HS-5 (cell line): ENCODE measurements at places on chromosomes 6 and 20.

- DNase-seq = peak; percentile 95
Observed at GRCh38 chr6:125779924-125780539, 10.7 kb upstream of the NCOA7 start.

GRCh38 chr6:7143476-7143974 is 35.8 kb downstream of the RREB1 start:
- no peak for DNase-seq

GRCh38 chr20:1144401-1145172 is 26.2 kb downstream of the PSMF1 start:
- DNase-seq = no peak

GRCh38 chr20:21762646-21763045 is 57.2 kb downstream of the PAX1 start:
- no peak for DNase-seq

DNA sequence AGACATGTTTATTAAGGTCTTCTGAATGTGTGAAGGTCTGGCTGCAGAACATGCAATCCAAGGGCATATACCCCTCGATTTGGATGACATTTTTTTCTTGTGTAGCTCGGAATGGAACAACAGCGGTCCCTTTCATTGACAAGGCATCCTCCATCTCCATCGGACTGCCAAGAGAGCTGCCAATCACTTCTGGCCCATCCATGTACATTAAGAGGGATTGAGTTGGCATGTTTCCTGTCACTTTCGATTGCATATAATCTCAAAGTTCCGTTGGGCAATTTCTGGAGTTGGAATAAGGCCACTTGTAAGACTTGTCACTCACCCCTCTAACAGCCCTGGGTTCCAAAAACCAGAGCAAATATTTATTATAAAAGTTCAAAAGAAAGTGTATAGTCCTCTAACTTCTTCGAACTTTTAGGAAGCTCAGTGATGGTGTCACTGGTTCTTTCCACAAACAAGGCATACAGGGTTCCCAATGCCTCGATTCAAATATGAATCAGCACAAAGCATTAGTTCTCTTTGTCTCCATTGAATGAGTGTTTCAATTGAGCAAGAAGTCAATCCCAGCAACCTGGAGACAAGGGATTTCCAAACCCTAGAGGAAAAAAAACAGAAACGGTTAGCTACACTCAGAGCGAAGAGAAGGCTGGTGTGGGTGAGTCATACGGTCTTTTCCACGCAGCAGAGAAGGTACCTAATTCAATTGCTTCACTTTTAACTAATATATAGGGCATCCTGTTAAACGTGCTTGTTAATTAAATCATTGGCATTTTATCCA is 10.9 kb downstream of the ZNF217 start:
- peak; percentile 100 for DNase-seq

GRCh38 chr6:41073968-41074691 is 1.4 kb downstream of the NFYA start:
- no peak for DNase-seq

DNA sequence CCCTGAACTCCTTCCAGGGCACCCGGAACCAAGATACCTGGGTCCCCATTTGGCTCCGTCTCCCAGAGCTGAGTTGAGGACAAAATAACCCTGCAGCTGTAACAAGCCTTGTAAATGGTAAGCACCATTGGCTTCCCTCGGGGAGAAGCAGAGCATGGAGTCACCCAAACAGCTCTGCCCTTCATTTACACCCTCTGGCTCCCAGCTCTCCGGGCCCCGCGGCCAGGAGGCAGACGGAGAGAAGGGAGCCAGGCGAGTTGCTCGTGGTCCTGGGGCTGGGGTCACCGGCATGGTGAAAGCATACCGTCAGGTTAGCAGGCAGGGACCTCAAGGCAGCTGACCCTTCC is 2.1 kb downstream of the TFEB start:
- no peak for DNase-seq

DNA sequence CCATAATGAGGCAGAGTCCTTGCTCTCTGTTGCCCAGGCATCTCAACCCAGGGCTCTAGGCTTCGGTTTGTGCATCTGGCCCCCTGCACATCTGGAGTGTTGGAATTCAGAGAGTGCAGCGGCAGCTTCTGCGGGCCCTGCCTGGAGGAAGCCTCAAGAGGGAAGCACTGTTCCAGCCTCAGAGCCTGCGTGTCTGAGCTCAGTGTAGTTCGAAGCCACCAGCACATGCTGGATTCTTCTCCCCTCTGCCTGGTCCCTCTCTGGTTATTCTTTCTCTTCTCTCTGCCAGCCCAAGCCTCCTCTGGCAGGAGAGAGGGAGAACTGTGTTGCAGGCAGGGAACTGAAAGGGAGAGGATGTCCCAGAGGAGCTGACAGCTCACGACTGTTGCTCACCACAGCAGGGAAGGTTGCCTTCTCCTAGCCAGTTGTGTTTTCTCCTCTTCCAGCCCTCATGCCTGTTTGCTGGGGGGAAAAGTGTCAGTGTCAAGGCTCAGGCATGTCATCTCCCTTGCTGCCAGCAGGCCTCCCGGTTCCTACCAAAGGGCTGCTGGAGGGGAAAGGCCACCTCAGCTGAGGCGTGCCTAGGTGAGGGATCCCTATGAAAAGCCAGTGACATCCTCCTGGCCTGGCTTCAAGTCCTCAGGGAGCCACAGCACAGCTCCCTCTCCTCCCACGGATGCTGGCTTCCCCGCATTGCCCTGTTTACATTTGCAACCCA is 126.0 kb upstream of the LRFN2 start:
- no peak for DNase-seq

- DNase-seq = peak; percentile 84
Observed at GRCh38 chr6:56840467-56841380, 114.2 kb upstream of the BEND6 start.

DNA sequence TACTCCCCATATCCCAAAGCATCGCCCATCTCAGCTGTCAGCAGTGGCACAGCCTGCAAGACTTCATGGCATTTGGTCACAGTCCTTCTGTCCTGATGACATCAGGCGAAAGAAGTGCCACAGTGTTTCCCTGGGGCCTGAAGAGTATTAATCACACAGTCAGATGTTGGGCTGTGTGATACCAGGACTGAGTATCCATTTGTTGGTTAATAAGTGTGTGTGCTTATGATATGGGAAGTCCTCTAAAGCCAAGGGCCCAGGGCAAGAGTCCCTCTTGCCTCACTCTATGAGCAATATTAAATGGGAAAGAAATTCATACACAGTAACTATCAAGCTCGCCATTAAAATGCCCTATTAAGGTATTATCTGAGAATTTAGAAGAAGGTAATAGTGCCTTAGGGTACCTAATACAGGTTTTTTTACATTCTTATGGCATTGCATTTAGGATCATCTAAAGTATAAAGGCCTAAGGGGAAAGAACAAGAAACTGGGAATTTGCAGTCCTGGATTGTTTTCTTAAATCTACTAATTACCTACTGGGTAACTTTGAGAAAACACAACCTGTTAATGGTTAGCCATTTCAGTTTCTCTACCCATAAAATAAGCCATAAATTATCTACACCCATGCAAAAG is 204.1 kb upstream of the PREP start:
- no peak for DNase-seq

DNA sequence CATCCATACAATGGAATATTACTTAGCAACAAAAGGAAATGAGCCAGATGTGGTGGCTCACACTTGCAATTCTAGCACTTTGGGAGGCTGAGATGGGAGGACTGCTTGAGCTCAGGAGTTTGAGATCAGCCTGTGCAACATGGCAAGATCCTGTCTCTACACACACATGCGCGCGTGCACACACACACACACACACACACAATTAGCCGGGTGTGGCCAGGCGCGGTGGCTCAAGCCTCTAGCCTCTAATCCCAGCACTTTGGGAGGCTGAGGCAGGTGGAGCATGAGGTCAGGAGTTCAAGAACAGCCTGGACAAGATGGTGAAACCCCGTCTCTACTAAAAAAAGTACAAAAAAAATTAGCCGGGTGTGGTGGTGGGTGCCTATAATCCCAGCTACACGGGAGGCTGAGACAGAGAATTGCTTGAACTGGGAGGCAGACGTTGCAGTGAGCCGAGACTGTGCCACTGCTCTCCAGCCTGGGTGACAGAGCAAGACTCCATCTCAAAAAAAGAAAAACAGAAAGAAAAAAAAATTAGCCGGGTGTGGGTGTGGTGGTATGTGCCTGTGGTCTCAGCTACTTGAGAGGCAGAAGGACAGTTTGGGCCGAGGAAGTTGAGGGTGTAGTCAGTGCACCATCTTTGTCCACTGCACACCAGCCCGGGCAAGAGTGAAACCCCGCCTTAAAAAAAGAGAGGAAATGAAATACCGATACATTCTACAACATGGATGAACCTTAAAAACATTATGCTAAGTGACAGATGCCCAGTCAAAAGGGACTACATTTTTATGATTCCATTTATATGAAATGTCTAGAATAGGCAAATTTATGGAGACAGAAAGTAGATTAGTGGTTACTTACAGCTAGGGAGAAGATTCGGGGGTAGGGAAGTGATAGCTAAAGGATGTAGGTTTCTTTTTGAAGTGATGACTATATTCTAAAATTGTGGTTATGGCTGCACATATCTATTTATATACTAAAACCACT is 52.5 kb downstream of the RBL1 start:
- peak; percentile 42 for DNase-seq

DNA sequence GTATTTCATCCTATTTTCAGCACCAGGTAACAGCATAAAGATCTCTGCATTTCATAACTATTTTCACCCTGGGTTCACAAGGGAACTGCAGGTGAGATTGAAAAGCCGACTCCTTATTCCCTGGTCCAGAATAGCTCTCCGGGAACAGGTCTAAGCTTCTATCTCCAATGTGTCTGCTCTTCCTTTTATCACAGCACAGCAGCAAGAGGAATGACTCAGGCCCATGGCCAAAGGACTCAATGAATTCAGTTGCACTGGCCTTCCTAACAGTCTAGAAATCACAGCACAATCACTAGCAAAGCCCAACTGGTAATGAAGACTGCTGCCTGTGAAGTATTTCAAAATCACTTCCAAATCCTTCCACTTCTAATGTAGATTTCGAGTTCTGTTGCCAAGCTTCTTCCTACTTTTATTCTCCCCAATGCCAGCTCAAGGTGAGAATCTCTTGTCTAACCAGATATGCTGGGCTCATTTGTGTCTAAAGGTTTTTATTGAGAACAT is 30.7 kb downstream of the HMGN3 start:
- DNase-seq = no peak

- DNase-seq = no peak
Observed at GRCh38 chr6:16730738-16731477, 30.4 kb downstream of the ATXN1 start.

DNA sequence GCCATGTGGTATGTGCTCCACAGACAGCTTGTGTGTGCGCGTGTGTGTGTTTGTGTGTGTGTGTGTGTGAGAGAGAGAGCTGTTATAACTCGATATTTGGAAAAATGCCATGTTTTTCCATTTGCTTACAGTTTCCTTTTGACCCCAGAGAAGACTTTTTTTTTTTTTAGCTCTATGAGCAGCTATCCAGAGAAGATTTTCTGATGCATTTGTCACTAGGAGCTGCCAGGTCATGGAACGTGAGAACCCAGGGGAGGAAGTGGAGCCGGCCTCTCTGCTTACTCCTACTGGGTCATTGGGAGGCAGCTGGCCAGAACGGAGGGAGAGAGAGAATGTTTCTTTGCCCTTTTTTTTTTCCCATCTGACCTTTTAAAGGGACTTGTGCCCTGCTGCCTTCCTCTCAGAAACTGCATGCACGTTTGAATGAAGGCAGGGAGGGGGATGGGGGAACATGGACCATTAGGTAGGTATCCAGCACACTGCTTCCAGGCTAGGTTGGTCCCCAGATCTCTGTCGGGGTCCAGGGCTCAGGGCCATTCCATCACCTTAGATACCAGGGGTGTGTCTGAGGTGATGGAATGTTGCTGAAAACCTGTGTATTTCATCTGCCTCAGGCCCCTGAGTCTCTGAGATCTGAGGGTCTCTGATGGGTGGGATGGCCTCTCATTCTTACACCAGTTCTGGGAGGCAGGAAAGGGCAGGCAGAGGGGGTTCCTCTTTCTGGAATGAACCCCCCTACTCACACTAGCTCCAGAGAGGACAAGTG is 11.2 kb upstream of the MRPS18A start:
- DNase-seq = no peak

- DNase-seq = no peak
Observed at GRCh38 chr20:49635866-49636265, 67.9 kb upstream of the PTGIS start.

GRCh38 chr20:2820896-2821869 is 5.0 kb downstream of the TMEM239 start:
- DNase-seq = no peak

DNA sequence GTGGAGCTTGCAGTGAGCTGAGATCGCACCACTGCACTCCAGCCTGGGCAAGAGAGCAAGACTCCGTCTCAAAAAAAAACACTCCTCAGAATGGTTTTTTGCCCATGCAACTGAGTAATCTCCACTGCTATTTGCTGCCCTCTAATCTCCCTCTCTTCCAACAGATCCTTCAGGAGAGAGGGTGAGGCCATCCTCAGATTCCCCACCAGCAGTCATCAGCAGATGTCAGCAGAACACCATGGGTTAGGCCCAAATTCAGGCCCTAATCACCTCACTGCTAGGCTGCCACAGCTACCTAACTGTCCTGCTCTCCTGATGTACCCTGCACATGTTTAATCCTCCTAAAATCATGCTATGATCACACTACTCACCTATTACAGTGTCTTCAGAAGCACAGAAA is 63.2 kb upstream of the BEND6 start:
- no peak for DNase-seq

GRCh38 chr6:42021847-42022754 is 28.2 kb upstream of the TAF8 start:
- DNase-seq = no peak

DNA sequence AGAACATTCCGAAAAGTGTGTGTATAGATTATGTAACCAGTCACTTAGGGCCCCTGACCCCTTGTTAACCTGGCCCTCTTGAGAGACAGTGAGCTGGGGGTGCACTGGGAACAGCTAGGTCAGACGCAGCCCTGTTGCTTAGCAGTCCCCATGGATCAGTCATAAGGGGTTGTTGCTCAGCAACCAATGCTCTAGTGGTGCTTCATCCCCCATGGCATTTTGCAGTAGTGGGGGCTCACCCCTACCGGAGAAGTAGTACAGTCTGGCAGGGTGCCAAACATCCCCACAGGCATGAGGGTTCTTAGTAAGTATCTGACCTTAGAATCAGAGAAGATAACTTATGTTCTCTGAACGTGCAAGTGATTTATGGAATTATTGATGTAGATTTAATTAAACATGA is 12.3 kb downstream of the PKIB start:
- no peak for DNase-seq

GRCh38 chr20:17810062-17810631 is 110.4 kb downstream of the BANF2 start:
- peak; percentile 3 for DNase-seq

GRCh38 chr20:57749869-57750268 is 40.1 kb upstream of the PMEPA1 start:
- no peak for DNase-seq
